Activated CD4-positive, CD25-positive, alpha-beta regulatory T cell treated with anti-CD3 and anti-CD28 coated beads, Interleukin-2, amount 50 U/mL, for 16 hours (primary cell): ENCODE measurements at places on chromosomes 13 and 19.

DNA sequence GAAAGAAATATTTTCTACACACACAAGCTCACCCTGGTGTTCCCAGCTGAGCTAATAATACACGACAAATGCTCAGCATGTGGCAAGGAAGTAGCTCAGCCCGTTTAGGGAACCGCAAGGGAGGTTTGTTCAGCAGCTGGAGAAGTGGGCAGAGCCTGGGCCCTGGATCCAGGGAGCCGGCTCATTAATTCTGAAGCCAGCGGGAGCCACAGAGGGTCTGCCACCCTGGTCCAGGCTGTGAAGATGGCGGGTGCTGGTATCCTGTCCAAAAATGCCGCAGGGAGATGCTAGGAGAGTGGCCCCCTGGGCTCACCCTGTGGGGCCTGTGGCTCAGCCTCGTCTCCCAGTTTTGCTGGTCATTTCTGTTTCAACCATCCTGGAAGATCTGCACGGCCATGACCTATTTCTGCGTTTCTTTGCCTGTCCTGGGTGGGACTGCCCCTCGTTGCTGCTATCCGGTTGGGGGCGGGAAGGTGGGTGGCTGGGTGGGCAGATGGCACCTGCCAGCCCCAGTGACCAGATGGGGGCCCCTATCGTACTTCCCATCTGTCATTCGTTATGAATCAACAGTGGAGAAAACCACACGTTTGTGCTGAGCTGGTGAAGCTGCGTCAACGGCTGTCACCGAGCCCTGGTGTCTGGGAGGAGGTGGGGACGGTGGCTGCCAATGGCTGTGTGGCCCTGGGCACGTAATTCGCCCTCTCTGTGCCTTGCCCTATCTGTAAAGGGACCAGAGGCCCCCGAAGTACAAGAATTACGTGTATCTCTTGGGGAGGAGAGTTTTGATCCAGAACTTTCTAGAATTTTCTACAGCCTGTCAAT is 2.7 kb upstream of the GNA15 start:
- DNase-seq, result peak; percentile 28

DNA sequence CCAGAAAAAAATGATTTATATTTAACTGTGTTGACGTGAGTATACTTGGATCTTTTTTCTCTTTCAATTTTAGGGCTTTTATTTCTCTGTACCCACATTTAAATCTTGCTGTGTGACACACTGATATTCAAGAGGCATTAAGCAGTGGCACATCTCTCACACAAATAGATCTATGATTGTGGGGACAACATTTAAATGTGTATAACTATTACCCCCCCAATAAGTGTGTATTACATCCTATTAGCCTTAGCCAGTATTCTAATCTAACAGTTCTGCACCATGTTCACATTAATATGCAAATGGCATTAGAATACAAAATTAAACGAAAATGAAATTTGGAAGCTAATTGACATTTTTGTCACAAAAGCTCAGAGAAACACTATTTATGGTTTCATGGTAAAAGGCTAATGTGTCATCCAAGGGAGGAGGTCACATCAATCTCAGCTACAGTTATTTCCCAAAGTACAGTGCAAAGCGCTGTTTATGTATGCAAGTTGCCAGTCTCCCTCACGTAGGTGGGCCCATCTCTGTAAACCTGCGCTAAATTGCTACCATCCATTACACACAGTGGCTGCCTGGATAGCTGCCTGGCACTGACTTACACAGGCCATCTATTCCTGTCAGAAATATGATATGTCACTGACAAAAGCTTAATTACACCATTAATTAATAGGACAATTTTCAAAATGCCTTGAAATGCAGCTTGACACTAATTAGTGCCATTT is 984.7 kb upstream of the PCDH9 start:
- no peak for DNase-seq

- no peak for DNase-seq
Observed at GRCh38 chr19:40799558-40800338, 757 bp downstream of the EGLN2 start.

DNA sequence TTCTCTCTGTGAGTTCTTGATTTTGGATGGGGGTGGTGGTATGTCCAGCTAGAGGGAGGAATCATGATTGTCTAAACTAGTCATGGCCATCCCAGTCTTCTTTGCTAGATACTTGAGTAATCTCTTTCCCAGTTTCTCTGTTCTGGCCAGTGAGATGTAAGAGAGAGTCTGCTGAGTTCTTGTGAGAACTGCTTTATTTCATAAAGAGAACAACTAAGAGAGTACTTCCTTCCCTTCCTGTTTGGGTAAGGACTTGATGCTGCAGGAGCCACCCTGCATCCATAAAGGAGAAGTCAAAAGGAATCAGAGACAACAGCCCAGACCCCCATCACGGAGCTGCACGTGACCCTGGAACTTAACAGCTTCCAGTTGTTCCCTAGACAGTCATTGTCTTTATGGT is 3.0 kb upstream of the RASL11A start:
- DNase-seq, result no peak
